Endothelial cell (in vitro differentiated cells): ENCODE measurements at places on chromosomes 13 and 19.
A peak's percentile ranks its signal among the peaks of the same experiment; 100 is the strongest.

GRCh38 chr19:58089846-58090245, 8.2 kb downstream of the ZSCAN18 start:
- no peak for DNase-seq

DNA sequence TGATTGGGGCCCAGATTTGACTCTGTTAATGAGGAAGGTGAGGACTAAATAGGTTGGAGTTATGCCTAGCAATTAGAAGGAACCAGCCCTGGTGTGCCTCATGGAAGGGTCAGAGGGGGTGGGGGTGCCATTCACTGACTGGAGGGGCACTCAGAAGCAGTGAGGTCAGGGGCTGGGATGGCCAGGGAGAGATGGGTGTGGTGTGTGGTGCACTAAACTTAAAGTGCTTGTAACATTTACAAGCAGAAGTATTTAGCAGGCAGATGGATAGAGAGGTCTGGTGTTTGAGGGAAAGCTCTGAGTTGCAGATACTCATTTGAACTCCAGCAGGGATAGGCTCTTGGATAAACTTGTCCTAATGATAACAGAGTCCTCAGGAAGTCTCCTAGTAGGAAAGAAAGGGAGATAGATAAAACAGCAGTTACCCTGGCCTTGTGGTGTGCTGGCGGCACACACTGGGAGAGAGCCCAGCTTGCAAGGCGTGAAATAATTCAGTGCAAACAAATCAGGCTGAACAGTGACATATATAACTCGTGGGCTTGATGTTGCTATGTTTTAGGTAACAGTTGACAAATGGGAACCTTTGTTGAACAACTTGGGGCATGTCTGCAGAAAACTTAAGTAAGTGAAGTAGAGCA, 20.0 kb upstream of the UPF3A start:
- no peak for DNase-seq

GRCh38 chr13:52010890-52011631, at the start of gene ATP7B:
TSS of gene ATP7B (minus strand) at chr13:52011450. CDS start at chr13:52011337, 113 bp downstream.
- peak; percentile 43 for DNase-seq

DNA sequence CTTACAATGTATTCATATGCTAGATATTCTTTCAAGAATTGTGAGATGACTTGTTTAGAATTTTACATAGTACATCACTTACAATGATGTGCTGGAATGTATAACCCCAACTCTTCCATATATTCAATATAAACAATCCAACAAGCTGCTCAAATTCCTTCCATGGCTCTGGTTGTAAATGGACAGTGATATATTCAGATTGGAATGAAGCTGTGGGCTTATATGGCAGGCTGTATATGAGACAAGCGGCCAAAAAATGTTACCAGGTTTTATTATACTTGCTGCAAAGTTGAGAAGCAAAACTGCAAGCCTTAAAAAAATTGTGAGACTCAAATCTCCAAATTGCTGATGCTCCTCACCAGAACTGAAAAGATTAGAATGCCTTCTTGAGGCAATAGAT, 83.6 kb upstream of the KLF12 start:
- no peak for DNase-seq

GRCh38 chr13:28022848-28023518, 34.5 kb upstream of the URAD start:
- DNase-seq: no peak

DNA sequence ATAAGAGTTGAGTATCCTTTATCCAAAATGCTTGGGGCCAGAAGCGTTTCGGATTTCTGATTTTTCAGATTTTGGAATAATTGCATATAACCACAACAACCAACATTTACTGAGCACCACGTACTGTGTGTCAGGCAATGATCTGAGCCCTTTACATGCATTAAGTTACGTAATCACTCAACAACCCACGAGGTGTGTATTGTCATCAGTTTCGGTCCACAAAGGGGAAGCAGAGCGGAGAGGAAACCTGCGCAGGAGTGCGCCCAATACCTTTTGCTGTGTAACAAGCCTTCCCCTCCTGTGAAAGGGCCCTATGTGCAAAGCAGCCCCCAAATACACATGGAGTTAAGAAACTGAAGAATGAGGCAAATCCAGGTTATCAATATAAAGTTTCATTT, 20.7 kb upstream of the NLRP12 start:
- no peak for DNase-seq

- no peak for DNase-seq
Observed at GRCh38 chr13:66076417-66076816, 1153.7 kb downstream of the PCDH9 start.
